ENCODE measurements at places on chromosomes 16 and 17.

GRCh38 chr17:34413443-34414119 lies 50.5 kb upstream of the CCL1 start:
- no peak for DNase-seq

DNA sequence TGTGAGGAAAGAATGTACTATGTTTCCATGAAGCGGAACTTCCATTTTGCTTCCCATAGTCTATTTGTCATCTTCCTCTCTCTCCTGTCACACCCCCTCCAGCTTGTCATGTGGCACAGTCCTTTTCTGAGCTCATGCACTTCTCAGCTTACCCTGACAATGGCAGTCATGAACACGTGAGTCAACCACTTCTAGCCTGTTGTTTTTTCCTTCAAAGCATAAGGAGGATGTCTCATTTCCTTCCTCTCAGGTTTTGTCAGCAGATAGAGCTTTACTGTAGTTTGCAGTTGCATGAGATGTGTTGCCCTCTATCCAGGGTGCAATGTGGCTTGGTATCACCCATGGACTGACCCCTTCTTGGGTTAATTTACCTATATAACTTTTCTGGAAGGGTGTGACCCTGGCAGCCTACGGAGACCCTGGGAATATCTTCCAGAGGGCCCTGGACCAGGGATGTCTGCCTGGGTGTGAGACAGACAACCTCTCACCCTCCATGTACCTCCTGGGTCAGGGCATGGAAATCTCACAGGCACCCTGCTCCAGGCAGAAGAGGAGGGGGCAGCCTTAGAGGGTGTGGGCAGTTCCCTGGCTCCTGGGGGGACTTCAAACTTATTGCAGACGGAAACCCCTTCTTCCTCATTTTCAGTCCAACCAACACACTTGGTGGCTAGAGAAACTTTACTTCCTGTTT lies 4.0 kb upstream of the ZNF267 start:
- DNase-seq = peak; percentile 75

DNA sequence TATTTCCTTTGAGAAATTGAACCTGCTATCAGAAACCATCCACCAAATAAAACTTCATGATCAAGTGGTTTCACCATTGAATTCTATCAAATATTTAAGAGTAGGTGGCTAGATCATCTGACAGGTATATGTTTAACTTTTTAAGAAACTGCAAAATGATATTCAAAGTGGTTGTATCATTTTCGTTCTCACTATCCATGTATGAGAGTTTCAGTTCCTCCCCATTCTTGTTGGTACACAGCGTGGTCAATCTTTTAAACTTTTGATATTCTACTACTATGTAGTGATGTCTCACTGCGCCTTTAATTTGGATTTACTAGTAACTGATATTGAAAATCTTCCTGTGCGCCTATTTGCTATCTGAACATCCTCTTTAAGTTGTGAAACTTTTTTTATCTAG lies 163.7 kb downstream of the CYB561 start:
- DNase-seq = no peak

GRCh38 chr16:71622088-71622487 lies 3.9 kb upstream of the MARVELD3 start:
- no peak for DNase-seq

DNA sequence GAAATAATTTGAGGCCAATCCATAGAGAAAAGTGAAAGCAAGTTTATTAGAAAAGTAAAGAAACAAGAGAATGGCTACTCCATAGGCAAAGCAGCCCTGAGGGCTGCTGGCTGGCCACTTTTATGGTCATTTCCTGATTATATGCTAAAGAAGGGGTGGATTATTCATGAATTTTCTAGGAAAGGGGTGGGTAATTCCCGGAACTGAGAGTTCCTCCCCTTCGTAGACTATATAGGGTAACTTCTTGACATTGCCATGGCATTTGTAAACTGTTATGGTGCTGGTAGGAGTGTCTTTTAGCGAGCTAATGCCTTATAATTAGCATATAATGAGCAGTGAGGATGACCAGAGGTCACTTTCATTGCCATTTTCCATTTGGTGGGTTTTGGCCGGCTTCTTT lies 4.4 kb downstream of the DHRS7B start:
- DNase-seq = no peak

- DNase-seq = no peak
These were observed 40.9 kb downstream of the FBXL20 start for GRCh38 chr17:39360537-39360936.

- no peak for DNase-seq
These were observed 3.2 kb downstream of the SLC22A31 start for GRCh38 chr16:89197033-89197632.

DNA sequence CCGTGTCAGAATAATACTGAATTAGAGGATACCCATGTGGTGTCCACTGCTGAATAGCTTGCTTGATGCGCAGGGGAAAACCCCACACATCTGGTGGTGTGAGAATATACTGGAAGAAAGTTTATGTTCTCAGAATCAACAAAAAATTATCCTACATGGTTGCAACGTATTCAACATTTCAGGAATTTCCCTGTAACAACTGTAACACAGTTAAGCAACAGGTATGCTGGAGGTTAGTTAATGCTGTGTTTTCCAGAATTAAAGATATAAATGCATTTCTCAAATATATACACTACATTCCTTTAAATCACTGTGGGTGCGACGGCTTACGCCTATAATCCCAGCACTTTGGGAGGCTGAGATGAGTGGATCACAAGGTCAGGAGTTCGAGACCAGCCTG lies 5.4 kb downstream of the CNOT1 start:
- no peak for DNase-seq

- no peak for DNase-seq
These were observed 7.9 kb upstream of the SOST start for GRCh38 chr17:43766413-43767052.

DNA sequence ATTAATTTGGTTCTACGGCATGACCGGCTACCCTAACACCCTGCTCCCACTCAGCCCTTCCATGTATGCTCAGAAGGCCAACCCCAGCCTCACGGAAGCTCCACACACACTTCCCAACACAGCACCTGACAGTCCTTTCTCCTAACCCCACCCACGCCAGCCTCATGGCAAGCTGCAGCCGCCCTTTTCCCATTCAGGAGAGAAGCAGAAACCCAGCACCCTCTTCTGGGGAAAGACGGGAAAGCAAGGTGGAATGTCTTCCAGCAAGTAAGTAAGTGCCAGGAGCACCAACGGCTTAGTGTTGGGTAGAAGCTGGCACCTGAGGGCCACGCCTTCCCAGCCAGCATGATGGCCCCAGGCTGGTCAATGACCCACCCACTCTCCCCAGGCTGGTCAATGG lies 32.1 kb downstream of the ABR start:
- DNase-seq = no peak

GRCh38 chr16:19130852-19131824 lies 17.4 kb downstream of the ITPRIPL2 start:
- DNase-seq = no peak
